GM23248 (cell line): ENCODE measurements at places on chromosomes 5 and 9.

- peaks cover 29% of the 10 kb centered on the region for H3K4me1 ChIP-seq
- DNase-seq = no peak
- no peaks in the 10 kb centered on the region for H3K27me3 ChIP-seq
- no peak overlapping the region for H3K27ac ChIP-seq
- H3K36me3 ChIP-seq = no peaks in the 10 kb centered on the region
Measured at GRCh38 chr5:126368239-126368812, 54.9 kb upstream of the GRAMD2B start.

- no peak overlapping the region for H3K27ac ChIP-seq
- H3K27me3 ChIP-seq = no peaks in the 10 kb centered on the region
- H3K4me3 ChIP-seq = no peak overlapping the region
- DNase-seq = no peak
- H3K4me1 ChIP-seq = peaks cover 11% of the 10 kb centered on the region
- no peaks in the 10 kb centered on the region for H3K36me3 ChIP-seq
Measured at GRCh38 chr9:2693056-2693455, 24.3 kb upstream of the KCNV2 start.

DNA sequence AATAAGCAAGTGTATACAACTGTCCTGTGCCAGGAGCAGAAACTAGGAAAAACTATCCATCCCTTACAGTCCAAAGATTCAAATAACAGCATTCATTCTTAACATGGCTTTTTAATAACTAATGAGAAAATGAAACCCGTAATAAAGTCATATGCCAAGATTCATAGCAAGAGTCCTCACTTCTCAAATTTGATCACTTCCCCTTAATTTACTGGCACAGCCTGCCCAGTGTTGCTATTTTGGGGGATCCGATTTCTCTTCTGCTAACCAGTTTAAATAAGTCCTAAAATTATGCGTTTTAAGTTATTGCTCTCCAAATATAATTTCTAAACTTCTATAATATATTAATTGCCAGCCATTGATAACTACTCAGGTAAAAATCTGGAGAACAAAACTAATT, 177.0 kb upstream of the PTGER4 start:
- no peaks in the 10 kb centered on the region for H3K27me3 ChIP-seq
- no peaks in the 10 kb centered on the region for H3K4me1 ChIP-seq
- H3K4me3 ChIP-seq = no peak overlapping the region

DNA sequence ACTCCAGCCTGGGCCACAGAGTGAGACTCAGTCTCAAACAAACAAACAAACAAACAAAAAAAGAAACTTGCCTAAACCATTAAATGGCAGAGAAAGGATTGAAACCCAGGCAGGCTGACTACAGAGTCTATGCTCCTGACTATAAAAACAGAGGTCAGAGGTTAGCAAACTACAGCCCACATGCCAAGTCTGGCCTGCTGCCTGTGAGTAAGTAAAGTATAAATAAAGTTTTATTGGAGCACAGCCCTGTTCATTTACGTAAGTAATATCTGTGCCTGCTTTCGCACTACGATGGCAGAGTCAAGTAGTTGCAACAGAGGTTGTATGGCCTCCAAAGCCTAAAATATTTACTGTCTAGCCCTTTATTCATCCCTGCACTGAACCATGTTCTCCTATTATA, 11.6 kb downstream of the POLR1E start:
- no peaks in the 10 kb centered on the region for H3K27me3 ChIP-seq
- peaks cover 54% of the 10 kb centered on the region for H3K36me3 ChIP-seq
- H3K27ac ChIP-seq = no peak overlapping the region
- DNase-seq = no peak

- peak overlapping the region; percentile 80 for H3K27ac ChIP-seq
- H3K27me3 ChIP-seq = no peaks in the 10 kb centered on the region
Measured at GRCh38 chr5:72525816-72526215, 18.6 kb upstream of the ZNF366 start.

- no peaks in the 10 kb centered on the region for H3K27me3 ChIP-seq
- peaks cover 13% of the 10 kb centered on the region for H3K36me3 ChIP-seq
- H3K27ac ChIP-seq = peak overlapping the region; percentile 100
- peaks cover 23% of the 10 kb centered on the region for H3K4me1 ChIP-seq
- DNase-seq = peak; percentile 72
Measured at GRCh38 chr5:91382530-91383026, 539 bp downstream of the ARRDC3 start.

GRCh38 chr9:99126312-99126711, 21.4 kb downstream of the TGFBR1 start:
- H3K4me3 ChIP-seq = no peak overlapping the region
- peaks cover 24% of the 10 kb centered on the region for H3K4me1 ChIP-seq
- peak; percentile 47 for DNase-seq
- no peaks in the 10 kb centered on the region for H3K27me3 ChIP-seq

- H3K27me3 ChIP-seq = no peaks in the 10 kb centered on the region
- H3K4me3 ChIP-seq = no peak overlapping the region
- no peaks in the 10 kb centered on the region for H3K36me3 ChIP-seq
- no peak overlapping the region for H3K27ac ChIP-seq
- H3K4me1 ChIP-seq = peaks cover 5% of the 10 kb centered on the region; the same call in 1 of the 2 replicates
- no peak for DNase-seq
Measured at GRCh38 chr5:173530547-173530946, 85.9 kb downstream of the BOD1 start.

GRCh38 chr5:181189363-181189961, 15.5 kb downstream of the TRIM7 start:
- peak overlapping the region; percentile 25 for H3K27ac ChIP-seq
- H3K4me1 ChIP-seq = no peaks in the 10 kb centered on the region
- H3K36me3 ChIP-seq = no peaks in the 10 kb centered on the region
- no peaks in the 10 kb centered on the region for H3K27me3 ChIP-seq
- DNase-seq = peak; percentile 77
- peak overlapping the region; percentile 87 for H3K4me3 ChIP-seq

GRCh38 chr9:104319685-104320084, 184.4 kb upstream of the OR13F1 start:
- no peak overlapping the region for H3K27ac ChIP-seq
- H3K36me3 ChIP-seq = no peaks in the 10 kb centered on the region
- no peaks in the 10 kb centered on the region for H3K4me1 ChIP-seq
- H3K27me3 ChIP-seq = no peaks in the 10 kb centered on the region

DNA sequence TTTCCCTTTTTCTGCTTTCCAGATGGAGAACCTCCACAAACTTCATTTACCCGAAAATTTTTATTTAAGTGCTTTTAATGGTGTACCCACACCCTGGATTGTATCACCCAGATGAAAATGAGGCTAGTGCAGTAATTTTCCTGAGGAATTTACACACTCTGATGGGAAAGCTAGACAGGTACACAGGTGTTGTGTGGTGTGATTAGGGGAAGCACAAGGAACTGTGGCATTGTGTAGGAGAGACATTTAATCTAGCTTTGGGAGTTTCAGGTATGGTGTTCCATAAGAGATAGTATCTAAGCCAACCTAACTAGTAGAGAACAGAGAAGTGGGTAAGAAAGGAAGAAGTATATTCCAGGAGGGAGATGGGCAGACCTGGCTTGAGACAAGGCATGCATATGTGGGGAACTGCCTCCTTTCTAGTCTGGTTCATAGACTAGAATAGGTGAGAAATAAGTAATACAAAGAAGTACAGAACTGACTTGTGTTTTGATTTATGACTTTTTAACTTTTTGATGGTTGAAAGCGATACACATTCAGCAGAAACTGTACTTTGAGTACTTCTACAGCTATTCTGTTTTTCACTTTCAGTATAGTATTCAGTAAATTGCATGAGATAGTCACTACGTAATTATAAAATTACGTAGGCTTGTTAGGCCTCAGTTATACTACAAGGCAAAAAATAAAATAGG, 22.9 kb upstream of the ROPN1L start:
- peaks cover 81% of the 10 kb centered on the region for H3K36me3 ChIP-seq
- DNase-seq = no peak
- H3K4me3 ChIP-seq = no peak overlapping the region
- no peak overlapping the region for H3K27ac ChIP-seq
- peaks cover 14% of the 10 kb centered on the region for H3K4me1 ChIP-seq

- no peaks in the 10 kb centered on the region for H3K36me3 ChIP-seq
- no peaks in the 10 kb centered on the region for H3K4me1 ChIP-seq
- no peak overlapping the region for H3K4me3 ChIP-seq
- H3K27ac ChIP-seq = no peak overlapping the region
- peaks cover 40% of the 10 kb centered on the region for H3K27me3 ChIP-seq
Measured at GRCh38 chr5:129460936-129461710, 1.0 kb downstream of the ADAMTS19 start.

GRCh38 chr9:109319626-109320241, 1.1 kb downstream of the EPB41L4B start:
- H3K27ac ChIP-seq = no peak overlapping the region
- no peaks in the 10 kb centered on the region for H3K36me3 ChIP-seq
- peak; percentile 38 for DNase-seq
